ENCODE measurements at places on chromosomes 13 and 19.

GRCh38 chr13:24495151-24495729, 17.3 kb downstream of the PARP4 start:
- no peak for DNase-seq
- peaks cover 12% of the 10 kb centered on the region for H3K4me1 ChIP-seq

GRCh38 chr19:33755099-33756035, 41.3 kb upstream of the KCTD15 start:
- H3K27me3 ChIP-seq, result peaks cover 9% of the 10 kb centered on the region
- no peaks in the 10 kb centered on the region for H3K4me1 ChIP-seq
- H3K27ac ChIP-seq, result no peak overlapping the region
- no peaks in the 10 kb centered on the region for H3K36me3 ChIP-seq
- DNase-seq, result no peak
- no peak overlapping the region for H3K4me3 ChIP-seq

DNA sequence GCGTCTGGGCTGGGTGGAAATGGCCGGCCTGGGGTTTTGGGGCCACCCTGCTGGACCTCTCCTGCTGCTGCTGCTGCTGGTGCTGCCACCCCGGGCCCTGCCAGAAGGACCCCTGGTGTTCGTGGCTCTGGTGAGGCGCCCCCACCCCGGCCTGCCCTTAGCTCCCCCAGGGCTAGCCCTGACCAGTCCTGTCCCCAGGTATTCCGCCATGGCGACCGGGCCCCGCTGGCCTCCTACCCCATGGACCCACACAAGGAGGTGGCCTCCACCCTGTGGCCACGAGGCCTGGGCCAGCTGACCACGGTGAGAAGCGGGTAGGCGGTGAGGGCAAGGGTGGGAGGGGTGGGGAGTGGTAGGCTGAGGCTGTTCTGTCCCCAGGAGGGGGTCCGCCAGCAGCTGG, at the start of gene ACP4:
ACP4 (plus strand) TSS at position 20 of the 400 bp plus-strand sequence; CDS start at position 20, 0 bp downstream.
- no peak within 1 kb of the TSS for H3K4me3 ChIP-seq
- no peak for DNase-seq
- H3K27me3 ChIP-seq, result no peaks in the 10 kb centered on the region

DNA sequence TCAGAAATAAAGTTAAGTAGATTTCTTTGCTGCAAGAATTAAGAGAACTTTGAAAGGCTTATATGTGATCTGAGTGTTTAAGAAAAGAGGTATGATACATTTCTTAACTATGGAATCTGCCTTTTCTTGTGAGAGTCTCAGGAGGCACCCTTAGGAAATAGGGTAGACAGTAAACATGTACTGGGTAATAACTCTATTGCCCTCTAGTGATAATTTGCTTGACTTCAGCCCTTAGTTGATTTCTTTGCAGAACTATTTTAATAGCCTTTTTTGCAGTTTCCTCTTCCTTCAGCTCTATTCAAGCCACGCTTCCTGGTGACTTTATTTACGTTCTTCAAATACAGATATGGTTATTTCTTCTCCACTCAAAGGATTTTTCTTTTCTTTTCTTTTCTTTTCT, 37.0 kb upstream of the CCNA1 start:
- H3K4me3 ChIP-seq, result no peak overlapping the region
- H3K4me1 ChIP-seq, result peaks cover 3% of the 10 kb centered on the region
- no peaks in the 10 kb centered on the region for H3K36me3 ChIP-seq
- H3K27me3 ChIP-seq, result no peaks in the 10 kb centered on the region
- no peak overlapping the region for H3K27ac ChIP-seq

GRCh38 chr19:50206191-50206590, 2.8 kb downstream of the MYH14 start:
- H3K4me1 ChIP-seq, result peaks cover 7% of the 10 kb centered on the region
- peaks cover 49% of the 10 kb centered on the region for H3K27me3 ChIP-seq
- H3K4me3 ChIP-seq, result peak overlapping the region; percentile 67
- peak overlapping the region; percentile 86 for H3K27ac ChIP-seq
- H3K36me3 ChIP-seq, result peaks cover 2% of the 10 kb centered on the region

DNA sequence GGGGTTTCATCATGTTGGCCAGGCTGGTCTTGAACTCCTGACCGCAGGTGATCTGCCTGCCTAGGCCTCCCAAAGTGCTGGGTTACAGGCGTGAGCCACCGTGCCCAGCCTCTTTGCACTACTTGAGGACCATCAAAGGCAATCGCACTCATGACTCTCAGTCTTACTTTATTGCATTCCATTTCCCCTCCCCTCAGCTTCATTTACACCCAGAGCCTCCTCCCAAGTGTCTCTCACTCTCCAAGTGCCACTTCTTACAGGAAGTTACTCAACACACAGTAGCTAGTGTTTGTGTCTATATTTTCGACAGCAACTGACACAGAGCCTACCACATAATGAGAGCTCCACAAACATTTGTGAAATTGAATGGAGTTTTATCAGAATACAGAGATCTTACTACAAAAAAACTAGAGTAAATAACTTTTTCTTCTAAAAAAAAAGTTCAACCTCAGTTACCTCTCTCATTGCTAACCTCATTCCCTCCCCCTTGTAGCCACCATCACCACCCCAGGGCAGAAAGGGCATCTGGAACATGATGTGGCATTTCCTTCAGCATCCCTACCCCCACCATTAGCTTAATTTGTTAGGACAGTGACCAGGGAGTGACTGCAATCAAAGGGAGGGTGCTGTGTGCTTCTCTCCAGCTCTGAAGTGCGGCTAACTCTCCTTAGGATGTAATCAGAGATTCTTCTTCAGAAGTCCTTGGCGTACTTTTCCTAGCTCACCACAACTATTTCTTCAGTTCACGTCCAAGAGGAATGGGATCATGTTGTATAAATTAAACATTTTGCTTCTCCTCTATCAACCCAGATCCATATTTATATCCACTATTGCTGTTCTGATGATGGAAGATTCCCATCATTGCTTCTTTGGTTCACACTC, 17.0 kb upstream of the RUBCNL start:
- no peak overlapping the region for H3K4me3 ChIP-seq
- no peak for DNase-seq
- H3K4me1 ChIP-seq, result peaks cover 12% of the 10 kb centered on the region
- no peaks in the 10 kb centered on the region for H3K27me3 ChIP-seq
- H3K27ac ChIP-seq, result no peak overlapping the region

DNA sequence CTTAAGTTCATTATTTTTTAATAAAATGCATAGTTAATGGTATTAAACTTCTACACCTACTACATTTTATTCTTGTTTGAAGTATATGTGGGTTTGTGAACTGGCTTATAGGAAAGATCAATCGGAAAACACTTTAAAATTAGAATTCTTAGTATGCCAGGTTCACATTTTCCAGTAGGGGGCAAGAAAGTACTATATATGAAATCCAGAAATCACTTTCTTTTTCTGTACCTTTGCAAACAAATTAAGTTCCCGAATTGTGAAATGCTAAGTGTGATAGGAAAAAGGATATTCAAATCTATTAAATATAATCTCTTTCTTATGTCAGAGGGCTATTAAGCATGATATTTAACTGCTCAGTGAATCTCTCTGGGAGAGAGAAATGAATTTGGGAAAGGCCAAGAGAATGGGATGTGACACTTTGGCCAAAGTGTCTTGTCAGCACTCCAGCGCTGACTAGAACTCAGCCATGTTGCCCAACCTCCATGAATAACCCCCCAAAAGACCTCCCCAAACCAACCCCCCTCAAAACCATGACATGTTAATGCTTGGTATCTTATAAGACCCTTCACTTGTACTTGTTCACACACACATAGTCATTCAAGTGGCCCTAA, 122.6 kb upstream of the SLC10A2 start:
- H3K4me1 ChIP-seq, result peaks cover 55% of the 10 kb centered on the region
- H3K27ac ChIP-seq, result peak overlapping the region; percentile 53
- peaks cover 5% of the 10 kb centered on the region for H3K36me3 ChIP-seq
- no peak for DNase-seq
- no peaks in the 10 kb centered on the region for H3K27me3 ChIP-seq

- no peak overlapping the region for H3K27ac ChIP-seq
- no peaks in the 10 kb centered on the region for H3K36me3 ChIP-seq
- H3K4me3 ChIP-seq, result no peak overlapping the region
- peaks cover 2% of the 10 kb centered on the region for H3K27me3 ChIP-seq
- H3K4me1 ChIP-seq, result peaks cover 5% of the 10 kb centered on the region
These were observed 41.1 kb upstream of the CHST8 start for GRCh38 chr19:33580645-33581037.

- no peak overlapping the region for H3K4me3 ChIP-seq
- peaks cover 7% of the 10 kb centered on the region for H3K4me1 ChIP-seq
- H3K36me3 ChIP-seq, result peaks cover 31% of the 10 kb centered on the region
- DNase-seq, result no peak
- no peak overlapping the region for H3K27ac ChIP-seq
These were observed 5.9 kb downstream of the BORCS8 start for GRCh38 chr19:19185853-19186740.

DNA sequence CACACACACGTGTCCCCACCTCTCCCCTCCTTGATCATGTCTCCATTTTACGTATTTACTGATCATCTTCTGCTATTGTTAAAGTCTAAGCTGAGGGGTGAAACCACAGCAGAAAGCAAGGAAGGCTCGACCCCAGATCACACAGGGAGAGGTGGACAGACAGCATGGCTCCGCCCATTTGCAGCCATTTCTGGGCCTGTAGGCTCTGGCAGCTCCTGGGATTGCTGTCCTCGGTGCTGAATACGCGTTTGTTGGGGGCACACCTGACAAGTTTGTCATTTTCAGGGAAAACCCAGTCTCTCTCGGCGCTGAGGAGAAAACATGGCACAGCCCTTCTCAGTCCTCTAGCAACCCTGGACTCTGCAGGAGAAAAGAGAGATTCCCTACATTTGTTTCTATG, 8.0 kb downstream of the TMEM86B start:
- H3K36me3 ChIP-seq, result peaks cover 7% of the 10 kb centered on the region
- H3K27ac ChIP-seq, result no peak overlapping the region
- peaks cover 9% of the 10 kb centered on the region for H3K27me3 ChIP-seq
- peaks cover 11% of the 10 kb centered on the region for H3K4me1 ChIP-seq
- no peak for DNase-seq

DNA sequence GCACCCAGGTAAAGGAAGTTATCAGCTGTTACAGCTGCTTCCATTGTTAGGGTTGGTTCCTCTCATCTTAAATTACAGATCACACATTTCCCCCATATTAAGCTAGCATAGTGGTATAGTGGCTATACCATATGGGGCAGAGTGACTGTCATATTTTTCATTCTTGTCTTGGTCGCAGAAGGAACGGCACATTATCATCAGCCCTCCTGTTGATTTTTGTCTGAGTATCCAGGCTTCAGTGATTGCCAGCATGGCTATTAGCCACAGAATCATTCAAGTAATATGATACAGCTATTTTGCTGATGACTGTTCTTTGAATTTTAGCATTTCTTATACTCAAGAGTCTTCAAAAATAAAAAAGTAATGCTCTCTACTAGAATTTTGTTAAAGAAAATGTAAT, 240.9 kb downstream of the LIG4 start:
- no peak overlapping the region for H3K4me3 ChIP-seq
- DNase-seq, result no peak
- peaks cover 4% of the 10 kb centered on the region for H3K27me3 ChIP-seq
- H3K27ac ChIP-seq, result no peak overlapping the region
- H3K4me1 ChIP-seq, result no peaks in the 10 kb centered on the region

- no peak overlapping the region for H3K4me3 ChIP-seq
- no peak overlapping the region for H3K27ac ChIP-seq
- H3K27me3 ChIP-seq, result no peaks in the 10 kb centered on the region
- no peak for DNase-seq
- H3K4me1 ChIP-seq, result no peaks in the 10 kb centered on the region
These were observed 1661.6 kb downstream of the SLITRK1 start for GRCh38 chr13:82220641-82221040.

- no peak overlapping the region for H3K4me3 ChIP-seq
- no peak overlapping the region for H3K27ac ChIP-seq
- H3K27me3 ChIP-seq, result peaks cover 19% of the 10 kb centered on the region
- no peak for DNase-seq
- peaks cover 3% of the 10 kb centered on the region for H3K4me1 ChIP-seq
These were observed 8.9 kb upstream of the TPP2 start for GRCh38 chr13:102587916-102588315.

GRCh38 chr19:41424335-41425173, 2.6 kb downstream of the B3GNT8 start:
- peaks cover 20% of the 10 kb centered on the region for H3K4me1 ChIP-seq
- no peak for DNase-seq
- H3K4me3 ChIP-seq, result no peak overlapping the region
- peaks cover 20% of the 10 kb centered on the region for H3K36me3 ChIP-seq
- no peaks in the 10 kb centered on the region for H3K27me3 ChIP-seq

GRCh38 chr13:113573065-113573464, 11.5 kb upstream of the TFDP1 start:
- H3K4me3 ChIP-seq, result no peak overlapping the region
- peaks cover 6% of the 10 kb centered on the region for H3K36me3 ChIP-seq
- no peaks in the 10 kb centered on the region for H3K27me3 ChIP-seq

DNA sequence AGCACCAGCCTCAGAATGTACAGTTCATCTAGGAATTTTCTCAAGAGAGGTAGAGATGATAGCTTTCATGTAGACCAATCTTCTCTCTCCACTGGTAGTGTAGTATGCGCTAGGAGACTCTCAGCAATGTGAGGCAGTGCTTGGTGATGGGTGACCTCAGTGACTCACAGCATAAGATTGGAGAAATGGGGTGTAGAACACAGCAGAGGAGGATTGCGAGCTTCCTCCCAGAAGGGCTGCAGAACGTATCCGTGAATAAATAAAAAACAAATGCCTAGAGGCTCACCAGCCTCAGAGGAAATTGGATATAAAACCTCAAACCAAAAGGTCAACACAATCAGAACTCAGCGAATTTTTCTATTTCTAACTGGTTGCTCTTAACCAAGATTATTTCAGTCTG, 182.9 kb upstream of the RXFP2 start:
- no peak overlapping the region for H3K4me3 ChIP-seq
- H3K36me3 ChIP-seq, result no peaks in the 10 kb centered on the region
- H3K27ac ChIP-seq, result no peak overlapping the region
- H3K4me1 ChIP-seq, result peaks cover 2% of the 10 kb centered on the region

GRCh38 chr13:22836475-22836874, 344.3 kb upstream of the SGCG start:
- DNase-seq, result no peak
- no peaks in the 10 kb centered on the region for H3K27me3 ChIP-seq
- no peak overlapping the region for H3K27ac ChIP-seq
- no peaks in the 10 kb centered on the region for H3K36me3 ChIP-seq
- H3K4me1 ChIP-seq, result no peaks in the 10 kb centered on the region
- H3K4me3 ChIP-seq, result no peak overlapping the region

DNA sequence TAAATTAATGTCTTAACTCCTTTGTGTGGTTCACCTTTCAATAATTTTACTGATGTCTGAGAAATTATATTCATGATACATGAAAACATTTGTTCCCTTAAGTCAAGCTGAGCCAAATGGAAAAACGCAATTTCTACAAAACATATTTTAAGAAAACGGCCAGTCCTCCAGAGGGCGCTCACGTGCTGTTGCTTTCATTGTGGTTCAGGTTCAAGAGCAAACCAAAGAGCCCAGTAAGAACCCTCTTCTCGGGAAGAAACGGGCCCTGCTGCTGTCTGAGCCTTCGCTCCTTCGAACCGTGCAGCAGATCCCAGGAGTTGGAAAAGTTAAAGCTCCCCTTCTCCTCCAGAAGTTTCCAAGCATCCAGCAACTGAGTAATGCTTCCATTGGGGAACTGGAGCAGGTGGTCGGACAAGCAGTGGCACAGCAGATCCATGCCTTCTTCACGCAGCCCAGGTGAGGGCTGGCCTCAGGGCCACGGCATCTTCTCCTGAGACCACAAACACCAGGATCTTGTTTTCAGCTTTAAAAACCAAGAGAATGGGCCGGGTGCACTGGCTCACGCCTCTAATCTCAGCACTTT, 4.3 kb downstream of the FAAP24 start:
- H3K27ac ChIP-seq, result no peak overlapping the region
- H3K4me3 ChIP-seq, result no peak overlapping the region
- H3K36me3 ChIP-seq, result peaks cover 10% of the 10 kb centered on the region
- H3K4me1 ChIP-seq, result peaks cover 8% of the 10 kb centered on the region
- no peak for DNase-seq
- no peaks in the 10 kb centered on the region for H3K27me3 ChIP-seq
